Stimulated activated CD8-positive, alpha-beta memory T cell treated with anti-CD3 and anti-CD28 coated beads, Interleukin-4, amount 100 ng/mL, for 1 hour (primary cell): ENCODE measurements at places on chromosomes 3 and 15.

DNA sequence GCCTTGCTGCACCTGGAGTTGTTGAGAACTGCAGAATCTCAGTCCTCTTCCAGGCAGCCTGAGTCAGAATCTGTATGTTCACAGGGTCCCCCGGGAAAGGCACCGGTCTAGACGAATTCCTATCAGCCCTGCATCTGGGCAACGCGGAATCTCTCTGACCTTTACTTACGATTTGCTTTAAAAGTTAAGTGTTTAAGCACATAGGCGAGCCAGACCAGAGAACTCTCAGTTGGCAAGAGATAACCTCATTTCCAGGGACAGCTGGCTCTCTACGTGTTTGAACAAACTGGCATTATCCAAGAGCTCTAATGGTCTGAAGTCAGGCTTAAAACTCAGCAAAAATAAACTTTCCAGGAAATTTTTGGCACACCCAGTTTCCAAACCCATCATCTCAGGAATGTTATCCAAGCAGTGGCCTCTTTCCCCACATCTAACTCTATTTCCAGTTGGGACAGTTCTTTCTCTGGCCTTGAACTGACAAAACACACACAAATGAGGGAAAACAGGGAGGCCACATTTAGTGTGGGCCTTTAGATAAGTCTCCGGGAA, 53.4 kb downstream of the HES1 start:
- no peak for DNase-seq

GRCh38 chr15:68316061-68316804, 38.7 kb downstream of the FEM1B start:
- no peak for DNase-seq

DNA sequence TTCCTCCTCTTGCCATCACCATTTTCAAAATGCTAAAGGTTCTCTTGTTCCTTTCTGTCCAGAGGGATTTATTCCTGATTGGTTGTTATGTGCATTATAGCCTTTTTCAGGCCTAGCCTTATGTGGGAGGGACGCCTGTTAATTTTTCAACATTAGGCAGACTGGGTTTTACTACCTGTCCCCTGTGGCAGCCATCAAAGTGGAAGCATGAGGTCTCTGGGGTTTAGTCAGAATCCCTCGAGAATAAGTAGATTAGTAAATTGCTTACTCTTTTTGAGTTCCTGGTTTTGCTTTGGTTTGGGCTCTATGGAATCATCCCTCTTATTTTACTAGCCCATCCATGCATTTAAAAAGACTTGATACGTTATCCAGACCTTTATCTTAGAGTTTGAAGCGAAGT, 32.4 kb downstream of the PAK2 start:
- DNase-seq, result no peak

GRCh38 chr3:195247086-195247862, 23.7 kb downstream of the XXYLT1 start:
- no peak for DNase-seq

DNA sequence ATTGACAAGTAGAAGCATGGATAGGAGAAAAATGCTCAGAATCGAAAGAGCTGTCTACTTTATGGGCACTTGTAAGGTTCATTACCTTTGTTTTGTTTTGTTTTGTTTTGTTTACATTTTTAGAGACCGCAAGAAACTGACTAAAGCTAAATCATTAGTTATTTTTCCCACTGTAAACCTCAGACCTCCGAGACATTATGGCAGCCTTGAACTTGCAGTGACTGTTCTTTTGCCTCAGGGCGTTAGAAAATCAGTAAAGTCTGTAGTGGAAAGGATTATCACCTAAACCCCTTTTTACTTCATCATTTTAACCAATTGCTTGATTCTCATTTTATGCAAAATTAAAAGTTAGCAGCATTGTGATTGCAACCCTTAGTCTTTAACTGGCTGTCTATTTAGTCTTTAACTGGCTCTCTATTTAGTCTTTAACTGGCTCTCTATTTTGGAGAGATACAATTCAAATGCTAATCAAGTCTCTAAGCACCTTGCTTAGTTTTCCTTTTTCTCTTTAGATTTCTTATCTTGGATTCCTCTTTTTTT, 383.3 kb upstream of the ROBO2 start:
- DNase-seq, result no peak

DNA sequence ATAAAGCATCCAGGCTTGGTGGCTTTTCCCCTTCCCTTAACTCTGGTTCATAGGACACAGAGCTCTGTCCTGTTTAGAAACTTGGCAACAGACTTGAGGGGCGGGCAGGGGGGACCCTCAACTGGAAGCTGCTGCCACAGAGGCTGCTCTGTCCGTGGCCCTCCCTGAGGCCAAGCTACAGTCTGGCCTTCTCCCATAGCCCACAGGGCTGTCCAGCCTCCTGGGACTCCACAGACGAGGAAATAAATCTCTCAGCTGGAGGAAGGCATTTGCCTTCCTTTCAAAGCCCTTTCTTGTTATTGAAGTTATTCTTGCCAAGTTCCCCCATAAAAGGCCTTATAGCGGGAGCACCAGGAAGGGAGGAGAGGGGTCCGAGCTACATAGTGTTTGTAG, 248.8 kb upstream of the TPM1 start:
- DNase-seq, result no peak

GRCh38 chr3:179560791-179561190, 1.9 kb upstream of the ACTL6A start:
- no peak for DNase-seq

DNA sequence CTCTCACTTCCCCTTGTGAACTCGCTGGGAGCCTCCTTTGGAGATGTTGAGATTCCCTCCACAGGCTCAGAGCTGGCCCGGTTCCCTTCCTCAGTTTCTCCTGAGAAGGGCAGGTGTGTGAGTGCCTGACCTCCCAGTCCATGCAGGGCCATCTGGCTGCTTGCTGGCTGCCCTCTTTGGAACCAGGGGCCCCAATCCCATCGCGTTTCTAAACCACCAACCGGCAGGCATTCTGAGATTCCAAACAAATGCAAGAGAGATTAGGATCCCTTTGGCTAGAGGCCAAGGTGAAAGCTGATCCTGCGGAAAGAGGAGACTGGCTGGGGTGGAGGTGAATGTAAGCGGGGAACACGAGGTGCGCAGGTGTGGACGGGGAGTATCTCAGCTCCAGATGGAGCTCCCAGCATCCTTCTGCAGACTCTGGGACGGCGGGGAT, 2.9 kb upstream of the PRRT3 start:
- DNase-seq, result no peak

DNA sequence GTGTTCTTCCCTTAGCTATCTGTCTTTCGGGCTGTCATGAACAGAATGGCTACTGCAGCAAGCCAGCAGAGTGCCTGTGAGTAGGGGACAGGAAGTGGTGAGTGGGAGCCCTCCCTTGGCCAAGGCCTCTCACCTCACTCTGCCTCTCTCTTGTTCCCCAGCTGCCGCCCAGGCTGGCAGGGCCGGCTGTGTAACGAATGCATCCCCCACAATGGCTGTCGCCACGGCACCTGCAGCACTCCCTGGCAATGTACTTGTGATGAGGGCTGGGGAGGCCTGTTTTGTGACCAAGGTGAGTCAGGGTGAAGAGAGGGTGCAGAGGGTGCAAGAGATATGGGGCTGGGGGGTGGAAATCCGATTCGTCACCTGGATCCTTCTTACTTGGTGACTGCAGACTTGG, 3.0 kb downstream of the DLL4 start:
- DNase-seq, result no peak

GRCh38 chr3:102974333-102974732, 539.5 kb downstream of the ZPLD1 start:
- DNase-seq, result no peak

DNA sequence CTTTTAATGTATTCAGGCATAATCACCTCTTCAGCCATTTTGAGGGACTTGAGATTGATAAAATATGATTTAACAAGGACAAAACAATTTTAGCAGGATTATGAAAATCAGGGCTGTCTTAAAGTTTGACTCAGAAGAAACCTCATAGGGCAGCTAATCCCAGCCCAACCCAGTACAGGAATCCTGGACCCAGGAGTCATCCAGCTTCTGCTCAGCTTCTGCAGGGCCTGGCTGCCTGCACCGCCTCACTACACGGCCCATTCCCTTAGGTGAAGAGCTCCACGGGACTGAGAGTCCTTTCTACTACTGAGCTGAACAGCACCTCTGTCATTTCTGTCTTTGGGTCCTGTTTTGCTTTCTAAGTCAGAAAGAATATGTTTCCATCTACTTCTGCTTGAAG, 37.5 kb downstream of the ARHGAP31 start:
- no peak for DNase-seq
